ENCODE measurements at places on chromosomes 5 and 9.

DNA sequence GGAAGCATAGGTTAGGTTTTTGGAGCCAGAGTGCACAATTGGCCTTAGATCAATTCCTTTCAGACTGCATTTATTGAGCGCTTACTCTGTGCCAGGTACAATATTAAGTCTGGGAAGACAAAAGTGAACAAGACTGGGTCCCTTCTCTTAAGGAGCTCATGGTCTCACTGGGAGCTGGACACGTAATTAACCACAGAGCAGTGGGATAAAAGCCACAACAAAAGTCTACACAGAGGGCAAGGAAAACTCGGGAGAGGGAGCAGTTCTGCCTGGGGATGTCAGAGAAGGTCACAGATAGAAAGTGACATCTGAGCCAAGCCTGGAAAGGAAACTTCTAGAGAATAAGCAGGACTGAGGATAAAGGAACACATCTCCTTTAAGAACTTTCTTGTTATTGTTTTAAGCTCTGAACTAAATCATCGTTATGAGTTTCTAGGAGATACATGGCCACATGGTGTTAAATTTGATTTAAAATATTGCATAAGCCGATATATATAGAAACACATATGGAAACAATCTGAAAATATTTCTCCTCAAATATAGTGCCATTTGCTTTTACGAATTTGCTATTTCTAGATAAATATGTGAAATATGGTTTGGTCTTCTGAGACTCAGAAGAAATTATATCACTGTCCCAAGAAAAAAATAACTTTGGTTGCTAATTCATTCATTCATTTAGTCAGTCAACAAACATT is 40.1 kb upstream of the PDE8B start:
- DNase-seq: no peak

- peak; percentile 16 for DNase-seq
Observed at GRCh38 chr5:96336351-96336985, 96.6 kb downstream of the PCSK1 start.

GRCh38 chr5:126398791-126399190 is 24.4 kb upstream of the GRAMD2B start:
- no peak for DNase-seq

DNA sequence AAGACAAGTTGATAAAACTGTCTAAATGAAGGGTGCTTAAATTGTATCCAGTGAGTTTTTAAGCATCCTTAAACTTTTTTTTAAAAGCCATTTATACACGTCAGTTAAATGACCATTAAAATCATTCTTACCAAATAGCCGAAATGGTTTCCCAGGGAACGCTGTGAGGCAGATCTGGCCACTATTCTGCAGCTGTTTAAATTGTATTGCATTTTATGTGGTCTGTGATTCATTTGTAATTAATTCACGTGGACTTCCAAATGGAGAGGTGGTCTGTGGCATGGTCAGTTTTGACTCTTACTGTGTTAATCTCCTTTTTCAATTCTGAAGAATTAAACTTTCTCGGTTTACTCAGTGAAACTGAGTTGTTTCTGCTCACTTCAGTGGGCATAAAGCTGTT is 113.7 kb upstream of the OTULINL start:
- no peak for DNase-seq

DNA sequence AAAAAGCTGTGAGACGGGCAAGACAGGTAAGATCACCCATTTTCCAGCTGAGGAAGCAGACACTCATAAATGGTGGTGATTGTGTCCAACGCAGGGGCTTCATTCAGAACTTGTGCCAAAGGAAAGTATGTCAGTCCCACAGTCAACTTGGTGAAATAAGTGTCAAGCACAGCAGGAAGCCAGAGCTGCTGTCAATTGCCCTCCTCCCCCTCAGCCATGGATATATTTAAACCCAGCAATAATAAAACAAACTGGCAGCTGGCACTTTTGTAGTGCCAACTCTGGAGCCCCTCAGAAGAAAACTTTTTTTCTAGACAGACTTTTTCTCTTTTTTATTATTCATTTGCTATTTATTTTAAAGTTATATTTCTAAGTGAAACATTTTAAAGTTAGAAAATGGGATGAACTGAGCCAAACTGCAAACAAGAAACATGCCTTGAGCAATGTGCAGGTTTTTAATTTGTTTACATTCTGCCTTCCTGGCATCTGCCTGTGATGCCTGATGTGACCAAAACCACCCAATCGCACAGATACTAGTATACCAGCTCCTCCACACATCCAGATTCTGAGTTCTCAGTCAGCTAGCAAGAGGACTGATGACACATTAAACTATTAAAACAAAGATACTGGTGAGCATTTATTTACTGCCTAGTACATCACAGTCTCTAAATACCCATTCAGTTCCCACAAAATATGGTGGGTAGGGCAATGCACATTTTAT is 17.0 kb downstream of the DMAC1 start:
- no peak for DNase-seq
